ENCODE measurements at places on chromosomes 12 and 14. TPM values are rescaled to one million over a fixed set of nuclear protein-coding genes. Genes with fewer than 3 reads are reported as not detected.

Gene TMPRSS12
- total RNA-seq, result not detected

Gene TAS2R19
- total RNA-seq, result 1.8 TPM

Gene CLEC4C
- total RNA-seq, result 3.0 TPM

Gene TMCC3
- total RNA-seq, result 10.9 TPM

Gene PMCH
- not detected for total RNA-seq

Gene CLEC7A
- total RNA-seq, result 177 TPM

Gene TAS2R50
- 0.31 TPM for total RNA-seq

Gene CELA1
- total RNA-seq, result not detected

Gene LHX5
- not detected for total RNA-seq

Gene OTX2
- not detected for total RNA-seq

Gene DBX2
- total RNA-seq, result not detected

Gene ACSM4
- not detected for total RNA-seq

Data from mononuclear cell (primary cell).